Naive thymus-derived CD4-positive, alpha-beta T cell (primary cell): ENCODE measurements at places on chromosomes 6 and 20. TPM values are rescaled to one million over a fixed set of nuclear protein-coding genes. Genes with fewer than 3 reads are reported as not detected.

DNA sequence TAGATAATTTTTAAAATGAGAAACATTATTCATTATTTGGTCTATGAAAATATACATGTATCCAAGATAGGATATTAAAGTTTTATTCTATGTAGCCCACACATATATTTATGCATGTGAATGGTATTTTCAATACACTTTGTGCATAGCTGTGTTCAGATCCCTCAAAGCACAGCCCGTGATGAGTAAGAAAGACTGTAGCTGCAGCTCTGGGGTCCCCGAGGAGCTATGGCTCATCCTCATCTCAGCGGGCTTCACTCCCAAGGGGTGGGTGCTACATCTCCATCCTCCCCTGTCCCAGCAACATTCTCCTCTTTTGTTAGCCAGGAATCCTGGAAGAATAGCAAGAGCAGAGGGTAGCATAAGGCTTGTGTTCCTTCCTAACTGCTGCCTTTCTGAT lies 130.8 kb downstream of the SAMD5 start:
- DNase-seq: no peak

DNA sequence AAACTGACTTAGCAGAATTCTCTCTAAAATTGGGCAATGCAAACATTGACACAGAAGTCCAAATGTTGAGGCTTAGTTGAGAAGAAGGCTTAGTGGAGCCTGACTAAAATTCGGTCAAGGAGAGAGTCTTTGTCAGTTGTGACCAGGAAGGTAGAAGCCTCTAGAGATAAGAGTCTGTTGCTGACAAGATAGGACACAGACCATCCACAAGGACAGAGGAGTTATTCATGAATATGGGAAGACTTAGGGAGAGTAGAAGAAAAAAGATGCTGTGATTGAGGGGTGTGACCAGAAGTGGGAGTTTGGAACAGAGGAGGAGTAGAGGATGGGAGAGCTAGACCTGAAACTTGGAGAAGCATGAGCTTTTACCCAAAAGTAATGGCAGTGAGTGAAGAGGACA lies 7.2 kb upstream of the FAXC start:
- DNase-seq: no peak

GRCh38 chr20:10309326-10309725 lies 90.7 kb downstream of the SNAP25 start:
- no peak for DNase-seq

DNA sequence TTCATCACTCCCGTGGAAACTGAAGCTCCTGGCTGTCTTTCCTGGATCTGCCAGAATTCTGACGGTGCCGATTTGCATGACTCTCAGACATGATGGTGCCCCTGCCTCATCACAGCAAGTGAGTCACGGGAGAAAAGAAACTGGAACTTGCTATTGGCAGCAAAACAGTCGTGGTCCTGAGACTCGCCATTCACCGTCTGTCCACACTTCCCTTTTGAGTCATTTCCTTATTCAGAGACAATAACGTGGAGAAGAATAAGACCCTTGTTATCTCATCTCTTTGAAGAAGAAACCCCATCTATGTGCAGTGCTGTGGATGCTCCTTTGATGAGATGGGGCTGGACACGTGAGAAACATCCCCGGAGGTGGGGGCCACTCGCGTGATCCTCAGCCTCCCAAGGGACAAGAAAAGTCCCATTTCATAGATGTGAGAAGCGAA lies 4.2 kb downstream of the GPR31 start:
- no peak for DNase-seq

DNA sequence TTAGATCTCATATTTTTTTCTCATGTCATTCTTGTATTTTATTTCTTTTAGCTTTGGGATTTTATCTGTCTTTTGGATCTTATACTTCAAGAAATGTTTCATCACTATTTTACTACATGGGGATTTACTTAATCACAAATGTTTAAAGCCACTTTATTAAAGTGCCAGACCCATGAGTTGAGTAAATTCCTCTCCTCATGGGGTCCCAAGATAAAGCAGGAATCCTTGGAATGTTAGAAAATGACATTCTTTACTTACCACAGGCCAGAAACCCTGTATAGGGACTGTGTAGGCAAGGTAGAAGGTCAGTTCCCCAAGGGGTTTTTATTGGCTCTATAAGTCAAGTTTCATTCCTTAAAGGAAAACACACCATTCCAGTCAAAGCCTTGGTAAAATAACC lies 28.4 kb upstream of the OR2J2 start:
- no peak for DNase-seq

GRCh38 chr6:45535933-45536332 lies 158.2 kb upstream of the SUPT3H start:
- DNase-seq: no peak

GRCh38 chr6:50410579-50410978 lies 302.7 kb upstream of the TFAP2D start:
- no peak for DNase-seq

The DPM1 gene
- total RNA-seq: 40.5 TPM
